CD4-positive, alpha-beta T cell (primary cell): ENCODE measurements at places on chromosomes 5 and 9.

DNA sequence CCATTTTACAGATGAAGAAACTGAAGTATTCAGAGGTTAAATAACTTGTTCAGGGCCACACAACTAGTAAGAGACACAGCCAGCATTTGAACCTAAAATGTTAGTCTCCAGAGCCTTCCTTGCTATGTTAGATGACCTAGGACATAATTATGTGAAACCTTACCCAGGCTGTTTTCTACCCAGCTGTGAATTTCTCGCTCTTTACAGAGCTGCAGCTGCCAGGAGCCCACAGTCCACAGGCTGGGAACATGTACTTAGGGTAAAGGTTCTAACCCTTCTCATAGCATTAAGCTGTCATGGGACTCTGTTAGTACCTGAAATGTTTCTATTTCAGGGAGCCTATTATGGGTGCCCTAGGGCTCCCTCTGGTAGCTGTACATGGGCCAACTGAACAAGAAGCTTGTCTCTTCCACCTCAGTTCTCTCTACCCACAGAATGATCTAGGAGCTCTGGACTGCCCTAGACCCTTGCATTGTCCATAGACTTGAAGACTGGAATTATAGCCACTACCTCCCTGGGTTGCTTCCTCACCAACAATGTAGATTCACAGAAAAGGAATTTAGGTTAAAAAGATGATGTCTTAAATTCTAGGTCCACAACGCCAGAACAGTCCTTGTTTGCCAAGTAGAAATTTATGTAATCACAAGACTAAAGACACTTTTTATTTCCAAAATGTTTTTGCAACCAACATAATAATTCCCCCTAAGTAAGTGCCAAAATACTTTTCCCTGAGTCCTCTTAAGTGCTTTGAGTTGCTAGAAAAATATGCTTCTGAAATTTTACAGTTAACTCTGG is 262.9 kb downstream of the PIK3R1 start:
- DNase-seq: no peak

DNA sequence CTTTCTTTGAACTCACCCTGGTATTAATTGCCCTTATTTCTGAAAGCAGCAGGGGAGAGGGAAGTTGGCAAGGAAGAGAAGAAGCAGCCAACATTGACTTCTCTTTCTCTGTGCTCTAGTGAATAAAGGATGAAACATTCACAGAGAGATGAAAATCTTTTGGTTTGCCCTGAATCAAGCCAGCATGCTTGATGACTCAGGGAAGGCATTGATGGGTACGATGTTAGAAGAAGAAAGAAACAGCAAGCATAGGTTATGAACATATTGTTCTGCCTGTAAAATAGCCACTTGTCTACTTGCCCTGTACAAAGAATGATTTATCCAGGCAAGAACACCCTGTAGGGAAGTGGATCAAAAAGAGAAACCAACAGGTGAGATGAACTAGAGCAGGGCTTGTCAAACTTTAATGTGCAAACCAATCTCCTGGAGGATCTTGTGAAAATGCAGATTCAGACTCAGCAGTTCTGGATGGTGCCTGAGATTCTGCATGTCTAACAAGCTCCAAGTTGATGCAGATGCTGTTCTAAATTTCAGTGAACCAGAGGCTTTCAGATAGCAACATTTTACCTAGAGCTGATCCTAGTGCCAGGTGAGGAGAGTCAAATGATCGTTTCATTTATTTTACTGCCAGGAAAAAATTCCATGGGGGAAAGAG is 586.6 kb upstream of the TLE4 start:
- no peak for DNase-seq

- DNase-seq: no peak
Measured at GRCh38 chr5:31847354-31847753, 208.4 kb downstream of the PDZD2 start.

GRCh38 chr5:180684623-180685161 is 35.3 kb upstream of the FLT4 start:
- DNase-seq: no peak

DNA sequence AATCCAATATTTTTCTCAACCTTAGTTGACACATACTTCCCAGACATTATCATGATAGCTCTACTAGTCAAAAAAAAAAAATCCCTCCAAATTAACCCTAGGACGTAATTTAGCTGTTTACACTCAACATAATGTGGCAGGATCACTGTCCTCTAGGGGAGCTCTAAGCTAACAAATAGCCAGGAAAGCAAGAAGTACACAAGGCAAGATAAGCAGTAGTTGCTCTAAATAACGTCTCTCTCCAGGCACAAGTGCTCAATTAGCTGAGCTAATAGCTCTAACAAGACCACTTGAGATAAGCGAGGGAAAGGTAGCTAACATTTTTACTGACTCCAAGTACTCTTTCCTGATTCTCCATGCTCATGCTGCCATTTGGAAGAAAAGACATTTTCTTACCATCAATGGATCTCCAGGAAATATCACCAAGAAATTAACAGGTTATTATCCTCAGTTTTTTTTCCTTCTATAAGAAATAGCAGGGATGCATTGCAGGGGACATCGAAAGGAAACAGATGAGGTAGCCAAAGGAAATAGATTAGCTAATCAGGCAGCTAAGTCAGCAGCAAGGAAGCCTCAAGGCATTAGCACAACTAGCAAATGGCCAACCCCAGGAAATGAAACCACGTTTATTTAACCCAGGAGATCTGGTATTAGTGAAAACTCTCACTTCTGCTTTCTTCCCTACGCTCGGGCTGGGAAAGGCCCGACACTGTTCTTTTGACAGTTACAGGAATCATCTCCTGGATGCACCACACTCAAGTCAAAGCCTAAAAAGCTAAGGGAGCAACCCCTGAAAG is 614.1 kb downstream of the PTPRD start:
- no peak for DNase-seq

DNA sequence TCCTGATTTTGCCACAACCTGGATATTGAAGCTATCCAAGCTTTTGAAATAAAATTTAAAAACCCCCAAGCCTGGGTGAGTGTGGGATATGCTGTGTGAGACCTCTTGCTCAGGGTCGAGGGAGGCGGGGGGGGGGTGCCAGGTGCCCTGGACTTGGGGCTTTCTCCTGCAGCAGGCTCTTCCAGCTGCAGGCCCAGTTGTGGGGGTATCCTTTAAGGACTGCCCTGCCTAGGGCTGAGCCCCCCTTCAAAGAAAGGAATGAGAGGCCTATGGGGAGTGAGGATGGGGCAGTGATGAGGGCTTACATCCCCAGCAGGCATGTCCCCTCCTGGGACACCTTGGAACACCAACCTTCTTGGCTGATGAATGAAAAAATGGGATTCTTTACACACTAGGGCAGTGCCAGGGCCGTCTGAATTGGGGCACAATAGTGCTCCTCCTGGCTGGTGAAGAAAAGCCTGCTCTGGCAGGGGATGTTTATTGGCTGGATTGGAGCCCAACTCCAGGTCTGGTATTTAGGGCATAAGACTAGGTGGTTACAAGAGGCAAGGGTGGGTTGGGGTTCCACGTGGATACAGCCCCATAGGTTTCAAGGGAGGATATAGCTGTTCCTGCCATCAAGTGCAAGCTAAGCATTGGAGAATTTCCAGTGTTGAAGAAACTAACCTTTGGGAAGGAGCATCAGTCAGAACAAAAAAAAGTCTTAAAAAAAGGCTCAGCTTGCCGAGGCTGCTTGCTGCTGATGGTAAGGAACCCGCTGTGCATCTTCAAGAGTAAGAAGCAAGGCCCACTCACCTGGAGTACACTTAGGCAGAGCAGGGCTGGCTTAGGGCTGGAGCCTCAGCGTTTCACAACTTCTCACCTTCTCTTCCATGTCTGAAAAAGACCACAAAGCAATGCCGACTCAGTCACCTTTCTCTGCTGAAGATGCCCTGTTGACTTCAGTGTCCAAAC is 7.0 kb downstream of the HNRNPAB start:
- DNase-seq: peak; percentile 1

DNA sequence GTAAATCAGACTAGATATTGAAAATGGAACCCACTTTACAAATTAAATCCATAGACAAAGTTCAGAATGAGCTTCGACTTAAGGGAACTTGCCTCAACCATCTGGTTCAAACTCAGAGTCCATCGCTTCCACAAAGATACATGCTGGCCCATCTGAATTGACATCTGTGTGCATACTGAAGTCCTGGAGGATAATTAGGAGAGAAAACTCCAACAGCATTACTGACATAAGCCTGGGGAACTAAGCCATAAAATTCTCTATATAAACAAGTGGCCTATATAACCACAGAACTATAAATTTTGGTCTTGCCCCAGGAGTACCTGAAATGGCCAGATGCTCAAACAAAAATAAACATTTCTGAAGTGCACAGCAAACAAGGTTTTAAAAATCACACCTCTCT is 94.4 kb downstream of the IZUMO3 start:
- DNase-seq: no peak

DNA sequence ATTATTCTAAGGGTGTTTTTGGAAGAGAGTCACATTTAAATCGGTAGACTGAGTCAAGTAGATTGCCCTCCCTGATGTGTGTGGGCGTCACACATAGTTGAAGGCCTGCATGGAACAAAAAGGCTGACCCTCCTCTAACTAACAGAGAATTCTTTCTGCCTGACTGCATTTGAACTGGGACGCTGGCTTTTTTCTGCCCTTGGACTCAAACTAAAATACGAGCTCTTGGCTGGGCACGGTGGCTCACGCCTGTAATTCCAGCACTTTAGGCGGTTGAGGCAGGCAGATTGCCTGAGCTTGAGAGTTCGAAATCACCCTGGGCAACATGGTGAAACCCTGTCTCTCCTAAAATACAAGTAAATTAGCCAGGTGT is 209.4 kb downstream of the MAN2A1 start:
- DNase-seq: no peak

- no peak for DNase-seq
Measured at GRCh38 chr9:14302405-14302804, 11.5 kb downstream of the NFIB start.

- no peak for DNase-seq
Measured at GRCh38 chr5:179606071-179606909, 17.2 kb downstream of the HNRNPH1 start.

DNA sequence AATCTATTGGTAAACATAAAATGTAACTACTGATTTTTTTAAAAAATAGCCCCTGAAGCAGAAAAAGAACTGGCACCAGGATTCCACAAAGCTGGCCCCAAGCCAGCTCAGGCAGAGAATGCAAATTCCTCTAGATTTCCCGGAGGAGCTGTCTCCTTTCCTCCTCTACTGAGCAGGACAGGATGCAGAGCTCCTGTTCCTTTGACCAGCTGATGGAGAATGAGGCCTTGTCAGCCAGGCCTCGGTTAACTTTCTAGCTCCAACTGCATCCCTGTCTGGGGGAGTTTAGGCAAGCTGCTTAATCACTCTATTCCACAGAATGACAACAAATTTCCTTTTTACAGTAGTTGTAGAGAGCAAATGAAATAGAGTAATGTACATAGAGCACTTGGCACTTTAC is 155.5 kb downstream of the GNAQ start:
- no peak for DNase-seq
